ENCODE measurements at places on chromosomes 16 and 17. TPM values are rescaled to one million over a fixed set of nuclear protein-coding genes. Genes with fewer than 3 reads are reported as not detected.

DOC2A gene
- 1.2 TPM for total RNA-seq

PRSS8 gene
- total RNA-seq: not detected

CSH1 gene
- total RNA-seq: not detected

KRTAP17-1 gene
- total RNA-seq: not detected

MFAP4 gene
- total RNA-seq: 79.4 TPM

AKTIP gene
- 22.0 TPM for total RNA-seq

HSD17B1 gene
- total RNA-seq: 1.8 TPM

ANKRD40CL gene
- not detected for total RNA-seq

ARHGAP44 gene
- total RNA-seq: 1.2 TPM

CHD9NB gene
- 1.2 TPM for total RNA-seq

JMJD8 gene
- total RNA-seq: 31.0 TPM

LRRC75A gene
- total RNA-seq: 1.2 TPM

SYT17 gene
- total RNA-seq: 0.66 TPM

RNF43 gene
- total RNA-seq: under 0.01 TPM

FGF11 gene
- 0.58 TPM for total RNA-seq

XAF1 gene
- 32.1 TPM for total RNA-seq

RHBDL1 gene
- 9.4 TPM for total RNA-seq

KRTAP4-3 gene
- not detected for total RNA-seq
